ENCODE measurements at places on chromosomes 12 and 14.

- DNase-seq = no peak
Measured at GRCh38 chr12:92432724-92433441, 269.9 kb upstream of the PLEKHG7 start.

DNA sequence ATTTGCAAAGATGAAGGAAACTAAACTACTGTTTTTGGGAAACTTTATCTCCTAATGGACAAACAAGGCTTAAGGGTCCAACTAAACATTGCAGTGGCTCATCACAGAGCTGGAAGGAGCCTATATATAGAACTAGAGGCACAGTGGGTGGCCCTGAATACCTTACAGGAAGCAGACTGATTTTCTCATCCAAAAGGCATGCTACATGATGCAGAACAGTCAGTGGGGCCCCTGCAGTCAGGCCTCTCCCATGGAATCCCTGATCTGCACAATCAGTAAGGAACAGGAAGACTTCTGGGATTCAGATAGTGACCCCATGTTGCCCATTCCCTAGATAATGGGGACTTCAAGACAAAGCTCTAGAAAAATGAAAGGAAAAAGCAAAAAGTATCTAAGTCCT lies 1.9 kb upstream of the LLPH start:
- no peak for DNase-seq

- no peak for DNase-seq
Measured at GRCh38 chr12:46124132-46124847, 133.9 kb upstream of the SCAF11 start.

GRCh38 chr12:52223406-52224039 lies 9.5 kb upstream of the KRT7 start:
- no peak for DNase-seq

- DNase-seq = no peak
Measured at GRCh38 chr14:90819734-90820393, 3.6 kb upstream of the TTC7B start.

DNA sequence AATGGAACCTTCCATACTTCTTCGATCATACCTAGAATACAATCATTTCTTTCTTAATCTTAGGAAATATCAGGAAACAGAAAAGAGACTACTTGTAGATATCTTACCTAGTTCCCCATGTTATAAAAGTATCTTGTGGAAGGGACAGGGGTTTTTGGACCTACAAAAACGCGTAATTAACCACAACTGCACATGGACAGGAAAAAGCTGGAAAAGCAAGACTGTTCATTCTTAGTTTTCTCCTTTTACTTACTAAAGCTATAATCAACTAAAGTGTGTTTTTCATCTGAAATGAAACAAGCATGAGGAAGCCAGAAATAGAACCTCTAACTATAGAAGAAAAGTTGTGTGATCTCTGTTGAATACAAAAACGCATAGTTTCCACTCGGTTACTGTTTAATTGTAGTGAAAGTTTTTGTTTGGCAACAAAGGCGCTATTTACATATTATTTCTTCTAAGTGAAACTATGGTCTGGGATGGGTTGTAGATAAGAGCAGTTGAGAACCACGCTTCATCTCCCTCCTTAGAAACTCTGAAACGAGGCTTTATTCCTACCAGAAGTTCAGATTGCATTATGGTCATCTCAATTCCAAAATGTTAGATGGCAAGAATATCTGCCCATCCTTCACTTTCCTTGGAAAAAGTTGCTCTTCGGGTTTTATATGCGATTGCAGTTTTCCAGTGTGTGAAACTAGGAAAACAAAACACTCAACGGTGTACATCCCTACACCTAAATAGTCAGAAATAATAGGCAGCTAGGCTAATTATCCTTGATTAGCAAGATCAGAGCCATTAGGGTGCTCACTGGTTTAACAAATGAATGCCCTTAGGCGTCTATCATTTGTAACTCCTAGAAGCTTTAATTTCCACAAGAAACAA lies 1.1 kb downstream of the BCAT1 start:
- DNase-seq = no peak

DNA sequence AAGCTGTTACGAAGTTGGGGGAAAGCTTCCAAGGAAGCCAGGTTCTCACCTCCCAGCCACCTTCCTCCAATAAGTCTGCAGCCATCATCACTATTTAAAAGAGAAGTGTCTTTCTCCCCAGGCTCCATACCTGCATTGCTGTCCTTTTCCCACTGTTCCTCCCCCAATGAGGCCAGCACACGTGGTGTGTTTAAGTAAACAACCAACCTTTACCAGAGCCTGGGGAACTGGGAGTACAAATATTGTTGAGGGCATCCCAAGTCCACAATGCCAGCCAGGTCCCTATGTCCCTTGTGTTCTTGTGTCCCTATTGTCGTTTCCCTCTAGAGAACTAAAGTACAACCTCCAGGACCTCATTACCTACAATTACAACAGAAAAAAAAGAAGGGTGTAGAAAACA lies 49.2 kb upstream of the PNMA1 start:
- no peak for DNase-seq

- no peak for DNase-seq
Measured at GRCh38 chr14:32545095-32545494, 216.0 kb downstream of the AKAP6 start.

DNA sequence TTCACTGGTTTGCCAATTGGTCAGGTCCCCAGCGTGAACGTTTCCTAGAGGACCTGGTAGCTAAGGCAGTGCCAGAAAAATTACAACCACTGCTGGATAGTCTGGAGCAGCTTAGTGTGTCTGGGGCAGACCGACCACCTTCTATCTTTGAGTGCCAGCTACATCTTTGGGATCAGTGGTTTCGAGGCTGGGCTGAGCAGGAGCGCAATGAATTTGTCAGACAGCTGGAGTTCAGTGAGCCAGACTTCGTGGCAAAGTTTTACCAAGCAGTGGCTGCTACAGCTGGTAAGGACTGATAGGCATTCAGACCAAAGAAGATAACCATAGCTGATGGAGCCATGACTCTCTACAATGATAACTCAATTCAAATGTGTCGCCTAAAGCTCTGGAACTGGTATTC lies 2.5 kb downstream of the C14orf119 start:
- DNase-seq = no peak

DNA sequence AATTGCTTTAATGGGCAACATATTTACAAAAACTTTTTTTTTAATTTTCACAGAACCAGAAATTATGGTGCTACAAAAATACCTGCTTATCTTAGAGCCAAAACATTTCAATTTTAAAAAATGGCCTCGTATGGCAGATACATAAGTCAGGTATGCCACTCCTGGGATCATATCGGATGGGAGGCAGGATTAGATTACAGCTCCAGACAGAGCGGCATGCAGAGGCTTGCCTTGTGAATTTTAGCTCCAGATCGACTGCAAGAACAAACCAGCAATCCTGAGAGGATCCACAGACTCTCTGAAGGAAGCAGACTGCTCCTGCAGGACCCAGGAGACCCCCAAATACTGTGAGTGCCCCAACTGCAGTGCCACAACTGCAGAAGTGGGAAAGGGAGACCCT lies 169.3 kb upstream of the AMIGO2 start:
- no peak for DNase-seq

DNA sequence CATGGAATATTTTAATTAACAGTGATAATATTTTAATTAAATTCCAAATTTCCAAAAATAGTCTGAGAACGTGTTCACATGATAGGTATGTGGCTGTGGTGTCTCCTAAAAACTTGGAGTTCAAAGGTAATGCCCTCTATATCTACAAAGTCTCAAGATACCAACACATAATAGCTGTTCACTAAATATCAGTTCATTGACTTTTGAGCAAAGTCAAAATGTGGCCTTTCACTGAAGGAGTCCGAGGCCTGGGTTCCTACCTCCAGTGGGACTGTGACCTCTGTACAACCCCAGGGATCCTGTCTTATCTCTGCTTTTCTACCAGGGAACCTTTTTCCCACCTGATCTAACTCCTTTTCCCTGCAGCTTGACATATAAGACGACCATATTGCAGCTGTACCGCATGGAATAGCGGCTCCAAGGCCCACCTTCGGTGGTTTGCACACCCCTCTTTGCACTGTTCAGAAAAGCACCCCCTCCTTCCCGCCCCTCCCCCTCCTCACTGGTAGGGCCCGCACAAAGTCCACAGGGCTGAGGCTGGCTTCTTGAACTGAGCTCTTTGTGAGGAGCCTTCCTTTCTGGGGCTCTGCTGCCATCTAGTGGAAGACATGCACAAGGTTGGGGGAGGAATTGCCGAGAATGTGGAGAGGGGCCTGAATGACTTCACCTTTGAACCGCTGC lies 3.1 kb downstream of the CCND2 start:
- peak; percentile 88 for DNase-seq

DNA sequence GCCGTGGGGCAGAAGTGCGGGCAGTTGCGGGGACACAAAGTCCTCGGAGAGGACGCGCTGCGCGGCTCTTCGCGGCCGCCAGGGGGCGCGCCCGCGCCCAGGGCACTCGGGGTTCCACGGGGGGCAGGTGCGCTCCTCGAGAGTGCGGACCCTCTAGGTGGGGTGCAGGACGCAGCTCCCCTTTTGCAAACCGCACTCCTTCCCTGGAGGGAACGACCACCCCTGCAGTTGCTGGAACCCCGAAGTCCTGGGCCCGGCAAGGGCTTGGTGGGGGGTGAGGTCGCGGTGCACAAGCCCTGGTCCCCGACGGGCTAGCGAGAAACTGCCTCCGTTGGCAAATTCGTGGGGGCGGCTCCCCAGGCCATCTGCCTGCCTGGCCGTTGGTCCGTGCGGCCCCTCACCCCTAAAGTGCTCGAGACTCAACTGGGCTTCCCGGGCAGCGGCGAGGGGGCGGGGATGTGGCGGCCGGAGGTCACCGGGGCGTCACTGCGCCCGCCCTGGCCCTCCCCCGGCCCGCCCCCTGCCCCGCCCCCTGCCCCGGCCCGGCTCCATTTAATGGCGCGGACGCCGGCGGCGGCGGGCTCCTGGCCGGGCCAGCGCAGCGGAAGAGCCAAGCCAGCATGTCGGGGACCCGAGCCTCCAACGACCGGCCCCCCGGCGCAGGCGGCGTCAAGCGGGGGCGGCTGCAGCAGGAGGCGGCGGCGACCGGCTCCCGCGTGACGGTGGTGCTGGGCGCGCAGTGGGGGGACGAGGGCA lies at the start of gene ADSS1:
Gene ADSS1, plus strand, starts transcription at position 579 of the 756 bp plus-strand sequence. Its CDS starts 42 bp downstream, at position 621.
- peak; percentile 79 for DNase-seq

DNA sequence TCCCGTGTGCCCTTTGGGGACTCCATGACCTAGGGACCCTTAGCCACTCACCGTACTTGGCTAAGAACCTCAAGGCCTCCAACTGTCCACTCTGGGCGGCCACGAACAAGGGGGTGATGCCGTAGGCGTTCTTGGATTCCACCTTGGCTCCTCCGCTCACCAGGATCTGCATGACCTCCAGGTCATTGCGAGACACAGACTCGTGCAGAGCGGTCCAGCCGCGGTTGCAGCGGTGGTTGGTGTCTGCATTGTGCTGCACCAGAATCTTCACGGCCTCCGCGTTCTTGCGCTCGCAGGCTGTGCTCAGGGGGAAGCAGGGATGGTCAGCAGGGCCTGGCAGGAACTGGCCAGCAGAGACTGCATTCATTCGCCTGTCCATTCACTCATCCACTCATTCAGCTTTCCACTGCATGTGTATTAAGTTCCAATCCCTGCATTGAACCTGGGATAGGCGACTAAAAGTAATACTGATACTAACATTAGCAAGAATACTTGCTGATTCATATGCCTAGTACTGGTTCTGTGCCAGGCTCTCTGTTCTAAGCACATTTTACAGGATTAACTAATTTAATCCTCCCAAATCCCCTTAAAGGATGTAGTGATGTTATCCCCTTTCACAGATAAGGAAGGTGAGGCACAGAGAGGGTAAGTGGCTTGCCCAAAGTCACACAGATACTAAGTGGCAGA lies 23.9 kb downstream of the FAM181A start:
- DNase-seq = no peak
